SW 1271 (cell line): ENCODE measurements at places on chromosomes 5 and 9.
A peak's percentile ranks its signal among the peaks of the same experiment; 100 is the strongest.

GRCh38 chr9:83219154-83219923, 156.4 kb upstream of the RASEF start:
- no peak for DNase-seq

- no peak for DNase-seq
Observed at GRCh38 chr5:79552984-79553383, 39.0 kb upstream of the HOMER1 start.

GRCh38 chr5:31962351-31962751, 211.8 kb downstream of the GOLPH3 start:
- DNase-seq, result no peak

DNA sequence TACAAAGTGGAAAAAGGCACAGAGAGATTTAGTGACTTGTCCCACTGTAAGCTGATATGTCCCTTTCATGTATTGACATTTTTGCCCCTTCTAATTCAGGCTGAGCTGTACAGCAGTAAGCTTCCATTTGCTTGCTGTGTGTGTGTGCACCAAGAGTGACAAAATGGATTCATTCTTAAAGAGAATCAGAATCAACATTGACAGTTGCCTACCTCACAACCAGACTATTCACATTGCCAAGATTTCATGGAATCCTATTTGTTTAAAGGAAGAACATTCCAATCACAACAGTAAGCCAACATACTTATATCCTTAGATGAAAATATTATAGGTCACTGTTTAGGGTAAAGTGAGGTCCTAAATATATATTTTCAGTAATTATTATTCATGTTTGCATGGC, 102.6 kb downstream of the TMEM232 start:
- no peak for DNase-seq

DNA sequence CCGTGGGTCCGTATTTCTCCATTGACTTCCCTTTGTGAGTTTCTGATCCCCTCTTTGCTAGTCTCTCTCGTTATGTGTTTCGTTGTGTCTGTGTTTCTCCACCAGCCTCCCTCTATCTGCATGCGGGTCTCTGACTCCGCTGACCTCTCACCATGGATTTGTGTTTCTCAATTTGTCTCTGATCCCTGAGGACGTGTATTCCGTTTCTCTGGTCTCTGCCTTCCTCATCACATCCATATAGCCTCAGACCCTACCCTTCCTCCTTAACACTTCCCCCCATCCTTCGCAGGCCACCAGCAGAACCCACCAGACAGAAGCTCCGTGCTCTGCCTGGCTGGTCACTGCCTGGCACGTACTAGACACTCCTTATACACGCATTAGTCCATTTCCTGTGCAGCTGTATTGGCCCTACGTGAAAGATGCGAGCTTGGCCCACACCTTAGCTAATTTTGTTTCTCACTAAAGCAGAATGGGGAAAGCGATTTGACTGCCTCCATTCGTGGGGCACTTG, 631 bp downstream of the B4GALT7 start:
- no peak for DNase-seq

GRCh38 chr5:156191547-156191946, 135.4 kb upstream of the SGCD start:
- no peak for DNase-seq

DNA sequence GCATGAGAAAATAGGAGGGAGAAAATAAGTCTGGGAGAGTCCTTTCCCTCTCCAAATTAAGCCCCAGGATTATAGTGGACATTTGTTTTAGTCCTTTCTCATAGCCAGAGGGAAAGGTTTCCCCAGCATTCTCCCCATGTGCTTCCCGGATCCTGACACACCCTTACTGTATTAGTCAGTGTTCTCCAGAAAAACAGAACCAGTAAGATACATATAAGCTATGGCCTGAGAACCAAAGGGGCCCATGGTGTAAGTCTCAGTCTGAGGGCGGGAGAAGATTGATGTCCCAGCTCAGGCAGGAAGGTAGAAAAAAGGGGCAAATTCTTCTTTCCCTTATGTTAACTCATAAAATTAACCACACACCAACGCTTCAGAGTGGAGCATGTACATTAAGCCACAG, 25.6 kb upstream of the SPATA31D4 start:
- no peak for DNase-seq

DNA sequence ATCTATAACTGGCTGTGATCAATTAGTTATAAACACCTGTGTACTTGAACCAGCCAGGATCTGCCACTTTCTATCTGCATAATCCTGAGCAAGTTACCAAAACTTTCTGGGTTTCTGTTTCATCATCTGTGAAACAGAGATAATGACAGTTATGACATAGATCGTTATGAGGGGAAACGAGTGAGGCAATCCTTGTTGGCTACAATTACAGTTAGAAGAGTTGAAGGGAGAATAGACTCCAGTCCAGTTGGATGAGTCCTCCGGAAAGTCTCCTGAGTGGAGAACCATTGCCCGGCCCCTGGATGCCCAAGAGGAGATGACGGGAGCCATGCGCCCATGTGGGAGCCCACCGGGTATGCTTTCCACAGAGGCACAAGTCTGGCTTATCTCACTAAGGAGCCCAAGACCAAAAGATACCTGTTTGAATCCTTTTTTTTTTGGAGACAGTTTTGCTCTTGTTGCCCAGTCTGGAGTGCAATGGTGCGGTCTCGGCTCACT, 4.5 kb downstream of the PDE6A start:
- DNase-seq, result no peak

- no peak for DNase-seq
Observed at GRCh38 chr5:37926732-37927131, 86.9 kb upstream of the GDNF start.

DNA sequence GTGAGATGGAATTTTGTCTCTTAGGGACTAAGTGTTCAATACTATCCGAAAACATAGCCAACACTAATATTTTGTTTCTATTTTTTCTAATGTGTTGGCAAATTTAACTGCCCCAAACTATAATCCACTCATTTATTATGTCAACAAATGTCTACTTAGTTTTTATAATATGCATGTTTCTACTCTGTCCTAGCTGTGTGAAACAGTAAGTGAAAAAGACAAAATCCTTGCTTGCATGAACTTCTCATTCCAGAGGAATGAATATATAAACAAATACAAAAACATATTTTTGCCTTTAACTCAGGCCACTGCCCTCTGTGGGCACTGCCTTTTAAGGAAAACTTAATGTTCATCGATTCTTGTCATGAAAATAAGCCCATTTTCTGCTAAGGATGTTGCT, 1275.4 kb upstream of the CDH18 start:
- DNase-seq, result no peak

GRCh38 chr9:79264041-79264440, 307.7 kb upstream of the TLE4 start:
- no peak for DNase-seq

DNA sequence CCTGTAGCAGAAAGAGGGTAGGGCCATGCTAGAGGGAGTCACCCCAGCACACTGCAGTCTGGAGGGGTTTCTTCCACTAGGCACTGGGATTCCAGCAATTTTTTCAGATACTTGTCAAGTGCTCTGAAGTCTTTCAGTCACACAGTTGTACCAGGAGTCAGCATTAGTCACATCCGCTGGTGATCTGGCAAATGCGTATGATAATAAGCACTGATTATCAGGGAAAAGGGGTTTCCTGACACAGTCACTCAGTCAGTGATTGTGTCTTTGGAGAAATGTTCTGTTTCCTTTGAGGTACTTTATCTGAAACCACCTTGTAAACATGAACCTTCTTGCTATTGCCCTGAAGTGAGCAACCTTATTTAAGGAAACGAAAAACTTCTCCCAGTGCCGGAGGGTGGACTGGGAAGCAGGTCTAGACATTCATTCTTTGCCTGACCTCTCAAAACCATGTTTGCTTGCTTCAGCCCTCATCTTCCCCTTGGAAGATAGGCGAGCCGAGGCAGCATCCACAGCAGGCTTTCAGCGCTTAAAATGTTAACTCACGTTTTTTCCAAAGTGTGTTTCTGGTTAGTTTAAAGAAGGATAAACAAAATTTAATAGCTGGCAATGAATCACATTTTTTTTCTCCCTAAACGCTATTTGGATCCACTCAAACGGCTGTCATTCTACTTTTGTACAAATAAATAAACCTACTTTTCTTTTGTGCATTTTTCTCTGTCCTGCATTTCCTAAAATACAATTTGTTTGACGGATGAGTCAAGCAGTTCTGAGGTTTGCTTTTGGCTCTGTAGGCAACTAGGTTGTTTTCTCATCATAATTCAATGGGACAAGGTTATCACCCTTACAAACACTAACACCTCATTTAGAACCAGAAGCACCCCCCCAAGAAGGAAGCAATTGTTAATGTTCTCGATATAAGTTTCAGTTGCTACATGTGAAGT, 77.7 kb downstream of the FOXD1 start:
- DNase-seq, result peak; percentile 99

DNA sequence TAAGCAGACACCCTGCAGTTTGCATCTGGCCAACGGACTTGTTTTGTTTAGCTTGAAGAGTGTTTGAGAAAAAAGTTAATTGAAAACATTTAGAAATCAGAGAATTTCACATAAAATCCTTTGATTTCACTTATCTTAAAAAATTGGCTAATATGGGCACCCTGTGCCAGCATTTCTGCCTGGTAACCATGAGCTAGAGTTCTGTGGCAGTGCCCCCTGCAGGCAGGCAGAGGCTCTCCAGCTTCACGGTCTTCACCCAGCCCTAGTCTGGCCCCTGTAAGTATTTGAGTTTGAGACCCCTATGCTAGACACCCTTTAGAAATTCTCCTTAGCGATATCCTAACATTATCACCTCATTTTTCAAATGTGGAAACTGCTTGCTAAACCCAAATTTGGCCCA, 18.8 kb upstream of the FANCC start:
- no peak for DNase-seq

- DNase-seq, result no peak
Observed at GRCh38 chr5:2307631-2308030, 424.9 kb upstream of the IRX4 start.

DNA sequence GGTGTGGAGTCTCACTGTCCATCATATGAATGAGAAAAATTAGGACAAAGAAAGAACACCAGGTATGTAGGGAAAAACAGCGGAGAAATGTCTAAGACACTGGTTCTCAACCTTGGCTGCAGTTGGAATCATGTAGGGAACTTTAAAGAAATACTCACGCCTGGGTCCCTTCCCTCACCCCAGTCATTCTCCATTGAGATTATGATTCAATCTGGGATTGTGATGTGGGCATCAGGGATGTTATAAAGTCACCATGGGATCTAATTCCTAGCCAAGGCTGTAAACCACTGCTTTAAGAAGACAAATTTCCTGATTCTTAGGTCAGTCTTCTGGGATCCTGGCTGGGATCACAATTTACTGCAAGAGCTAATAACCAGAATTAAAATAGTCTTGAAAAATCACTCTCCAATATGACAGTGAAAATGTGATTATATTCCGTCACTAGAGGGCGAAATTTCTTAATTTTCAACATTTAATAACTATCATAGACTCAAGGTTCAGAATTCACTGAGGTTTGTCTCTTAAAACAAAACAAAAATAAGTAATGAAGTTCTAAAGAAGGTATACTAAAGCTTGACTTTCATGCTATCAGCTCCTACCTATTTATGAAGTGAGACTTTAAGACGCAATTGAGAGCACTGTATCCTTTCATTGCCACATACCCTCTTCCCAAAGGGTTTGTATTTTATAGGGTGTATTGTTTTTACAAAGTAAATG, 60.5 kb downstream of the GLDC start:
- no peak for DNase-seq

- DNase-seq, result no peak
Observed at GRCh38 chr9:136007934-136008692, 46.9 kb upstream of the UBAC1 start.

GRCh38 chr9:6575324-6576034, 70.0 kb downstream of the GLDC start:
- DNase-seq, result no peak

DNA sequence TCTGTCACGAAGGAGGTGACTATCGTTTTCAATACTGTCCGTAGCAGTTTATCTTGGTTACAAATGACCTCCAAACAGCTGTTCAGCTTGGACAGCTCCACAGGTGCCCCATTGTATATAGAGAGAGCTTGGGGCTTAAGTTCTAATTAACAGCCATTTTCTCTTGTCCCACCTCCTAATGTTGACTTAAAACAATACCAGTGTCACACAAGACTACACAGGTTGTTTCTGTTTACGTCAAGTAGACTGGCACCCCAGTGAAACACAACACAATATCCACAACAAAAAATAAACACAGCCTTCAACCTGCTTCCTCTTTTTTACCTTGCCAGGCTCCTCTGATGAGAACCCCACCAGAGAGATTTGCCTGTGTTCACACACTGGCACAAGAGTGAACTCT, 39.8 kb upstream of the TLE1 start:
- DNase-seq, result no peak

GRCh38 chr9:8408575-8409190, 609.1 kb upstream of the DMAC1 start:
- no peak for DNase-seq

GRCh38 chr9:89380437-89381307, 62.4 kb downstream of the SECISBP2 start:
- no peak for DNase-seq
